Kasumi-1 (cell line): ENCODE measurements at places on chromosomes 13 and 19.

GRCh38 chr13:91134803-91135184, 212.7 kb upstream of the MIR17HG start:
- DNase-seq: no peak

DNA sequence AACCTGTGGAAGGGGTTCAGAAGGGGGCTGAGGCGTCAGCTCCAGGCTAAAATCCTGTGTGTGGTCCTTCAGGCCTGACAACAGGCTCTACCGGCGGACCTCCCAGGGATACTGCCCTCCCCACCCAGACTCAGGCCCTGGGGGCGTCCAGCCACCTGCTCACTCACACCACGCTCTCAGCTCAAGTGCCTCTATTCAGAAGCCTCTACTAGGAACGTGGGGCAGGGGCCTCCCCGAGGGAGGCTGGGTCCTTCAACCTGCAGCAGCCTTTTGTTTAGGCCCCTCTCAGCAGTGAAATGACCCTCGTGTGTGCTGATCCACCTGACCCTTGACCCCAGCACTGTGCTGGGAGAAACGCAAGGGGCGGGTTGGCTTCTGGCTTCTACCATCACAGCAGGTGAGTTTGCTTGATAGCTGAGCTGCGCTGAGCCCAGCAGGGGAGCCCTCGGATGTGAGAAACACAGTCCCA, 10.6 kb downstream of the PLPP2 start:
- DNase-seq: no peak

- DNase-seq: no peak
These were observed 307.0 kb downstream of the ZNF536 start for GRCh38 chr19:30679153-30679702.

GRCh38 chr19:412356-413355, 3.7 kb upstream of the C2CD4C start:
- DNase-seq: no peak

- DNase-seq: no peak
These were observed 36.9 kb upstream of the TUBGCP3 start for GRCh38 chr13:112624602-112625430.

GRCh38 chr13:73544175-73544574, 485.4 kb downstream of the KLF5 start:
- no peak for DNase-seq

DNA sequence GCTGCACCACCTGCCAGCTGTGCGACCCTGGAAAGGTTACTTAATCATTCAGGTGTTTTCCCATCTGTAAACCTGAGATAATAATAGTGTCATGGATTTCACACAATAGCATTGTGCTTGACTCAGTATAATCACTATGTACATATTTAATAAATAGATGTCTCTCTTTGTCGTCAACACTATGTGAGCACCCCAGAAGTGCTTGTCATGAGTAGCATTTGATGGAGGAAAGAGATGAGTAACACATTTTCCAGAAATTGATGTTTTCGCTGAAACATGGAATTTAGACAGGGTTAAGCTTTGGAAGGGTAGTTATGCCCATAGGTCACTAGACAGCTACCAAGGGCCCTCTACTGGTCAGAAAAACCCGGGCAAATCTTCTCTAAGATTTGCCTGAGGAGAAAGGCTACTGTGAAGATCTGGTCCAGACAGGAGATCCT, 9.5 kb upstream of the MBNL2 start:
- peak; percentile 33 for DNase-seq

- DNase-seq: peak; percentile 12
These were observed 1.4 kb downstream of the UPF1 start for GRCh38 chr19:18833141-18833476.

DNA sequence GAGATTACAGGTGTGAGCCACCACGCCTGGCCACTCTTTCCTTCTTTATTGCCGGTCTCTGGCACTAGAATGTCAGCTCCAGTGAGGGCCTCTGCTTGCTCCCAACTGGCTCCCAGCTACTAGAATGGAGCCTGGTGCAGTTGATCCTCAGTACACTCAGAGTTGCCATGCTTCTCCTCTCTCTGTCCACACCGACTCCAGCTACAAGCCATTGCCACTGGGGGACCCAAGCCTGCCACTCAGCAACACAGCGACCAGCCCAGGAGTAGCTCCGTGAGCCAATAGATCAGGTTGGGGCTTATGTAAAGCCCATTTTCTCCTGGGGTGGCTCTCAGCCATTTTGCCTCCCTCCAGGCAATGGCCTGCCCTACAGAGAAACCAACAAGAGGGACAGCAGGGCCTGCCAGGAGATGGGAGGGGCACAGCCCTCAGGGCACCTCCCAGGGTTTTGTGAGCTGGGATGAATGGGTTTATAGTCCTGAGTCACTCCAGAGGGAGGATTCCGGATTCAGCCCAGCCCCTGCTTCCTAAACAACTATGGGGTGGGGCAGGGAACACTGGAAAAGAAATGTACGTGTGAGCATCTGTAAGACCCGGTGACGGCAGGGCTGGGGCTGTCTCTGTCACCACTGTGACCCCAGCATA, 36.5 kb downstream of the OPA3 start:
- DNase-seq: no peak

GRCh38 chr13:42140494-42140893, 92.0 kb downstream of the DGKH start:
- DNase-seq: no peak

- DNase-seq: no peak
These were observed 19.5 kb downstream of the CHST8 start for GRCh38 chr19:33641261-33641660.

- peak; percentile 57 for DNase-seq
These were observed 339.0 kb downstream of the RFC3 start for GRCh38 chr13:34156841-34157365.

GRCh38 chr13:101492251-101492910, 39.9 kb downstream of the ITGBL1 start:
- DNase-seq: no peak

DNA sequence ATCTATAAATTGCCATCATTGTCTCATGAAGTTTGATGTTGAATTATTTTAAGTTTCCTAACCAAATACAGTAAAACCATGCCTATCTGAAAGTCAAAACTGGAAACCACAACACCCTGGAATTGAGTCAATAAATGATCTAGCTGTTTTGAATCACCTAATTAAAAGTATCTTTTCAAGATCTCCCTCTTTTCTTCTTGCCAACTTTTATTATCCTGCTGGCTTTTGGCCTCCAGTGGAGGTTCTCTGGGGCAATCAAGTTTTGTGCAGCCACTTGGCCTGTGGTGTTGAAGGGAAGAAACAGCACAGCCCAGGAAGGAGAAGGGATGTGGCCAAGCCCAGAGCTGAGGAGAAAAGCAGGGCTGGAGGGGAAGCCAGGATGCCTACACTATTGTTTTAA, 255.4 kb downstream of the COG6 start:
- no peak for DNase-seq

DNA sequence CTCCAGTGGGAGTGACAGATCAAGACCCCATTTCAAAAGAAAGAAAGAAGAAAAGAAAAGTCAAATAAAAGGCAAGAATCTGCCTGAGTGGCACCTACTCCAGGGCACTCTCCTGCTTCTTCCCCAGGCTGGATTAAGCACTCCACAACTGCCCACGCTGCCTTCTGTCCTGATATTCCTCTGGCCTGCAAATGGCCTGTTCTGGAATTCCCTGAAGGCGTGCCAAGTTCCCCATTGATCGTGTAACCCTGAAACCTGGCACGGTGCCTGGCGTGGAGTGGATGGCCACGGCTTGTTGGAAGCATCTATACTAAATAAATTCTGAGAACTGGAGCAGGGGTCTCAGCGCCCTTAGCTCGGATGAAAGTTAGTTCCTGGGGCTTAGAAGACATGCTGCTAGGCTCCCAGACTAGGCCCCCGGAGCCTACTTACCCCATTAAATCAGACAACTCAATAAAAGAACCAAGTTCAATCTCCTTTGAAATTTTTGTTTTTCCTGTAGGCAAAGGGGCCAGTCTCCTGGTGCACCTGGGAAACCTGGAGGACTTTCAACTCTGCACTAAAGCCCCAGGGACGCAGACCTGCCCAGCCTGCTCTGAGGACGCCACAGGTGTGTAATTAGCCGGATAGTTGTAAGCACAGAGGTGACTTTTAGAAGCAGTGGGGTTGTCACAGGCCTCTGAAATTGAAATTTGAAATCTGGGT, 21.9 kb downstream of the ANKRD27 start:
- DNase-seq: no peak

DNA sequence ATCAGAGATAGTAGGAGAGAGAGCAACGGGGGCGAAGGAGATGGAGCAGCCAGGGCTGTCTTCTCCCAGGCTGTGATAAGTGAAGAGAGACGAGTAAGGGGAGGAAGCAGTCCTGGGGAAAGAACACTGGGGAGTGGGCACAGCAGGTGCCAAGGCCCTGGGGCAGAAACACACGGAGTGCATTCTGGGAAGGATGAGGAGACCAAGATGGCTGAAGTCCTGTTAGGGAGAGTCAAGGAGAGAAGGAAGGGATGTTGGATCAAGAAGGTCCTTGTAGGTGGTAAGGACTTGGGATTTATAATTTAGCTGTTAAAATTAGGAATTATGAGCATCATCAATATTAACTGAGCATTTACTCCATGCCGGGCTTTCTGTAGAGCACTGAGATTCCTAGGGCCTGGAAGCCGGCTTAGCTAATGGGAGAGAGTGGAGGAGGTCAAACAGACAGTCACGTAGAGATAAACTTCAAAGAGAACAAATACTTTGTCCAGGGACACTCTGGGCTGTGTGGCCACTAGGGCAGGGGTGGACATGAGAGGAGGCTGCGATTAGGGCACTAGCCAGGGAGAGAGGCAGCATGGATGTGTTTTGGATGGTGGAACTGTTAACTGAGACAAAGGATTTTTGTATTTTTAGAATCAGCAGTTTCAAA, 134.2 kb upstream of the PEG3 start:
- no peak for DNase-seq

DNA sequence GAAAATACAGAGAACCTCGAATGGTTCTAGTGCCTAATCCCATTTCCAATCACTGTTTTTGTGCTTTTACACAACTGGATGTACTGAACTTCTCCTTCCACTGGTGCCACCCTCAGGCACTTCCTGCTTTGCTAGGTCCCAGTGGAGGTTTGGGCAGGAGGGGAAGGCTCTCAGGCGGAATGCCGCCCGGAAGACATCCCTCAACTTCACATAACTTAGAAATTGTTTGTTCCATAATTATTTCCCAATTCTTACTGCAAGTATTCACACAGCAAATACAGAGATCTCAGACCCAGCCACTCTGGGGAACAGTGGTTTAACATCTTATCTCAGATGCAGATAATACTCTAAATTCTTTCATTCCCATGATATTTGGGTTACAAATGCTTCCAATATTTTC, 195.7 kb upstream of the IPO5 start:
- no peak for DNase-seq

- no peak for DNase-seq
These were observed 6.2 kb downstream of the NAA16 start for GRCh38 chr13:41317243-41317642.

DNA sequence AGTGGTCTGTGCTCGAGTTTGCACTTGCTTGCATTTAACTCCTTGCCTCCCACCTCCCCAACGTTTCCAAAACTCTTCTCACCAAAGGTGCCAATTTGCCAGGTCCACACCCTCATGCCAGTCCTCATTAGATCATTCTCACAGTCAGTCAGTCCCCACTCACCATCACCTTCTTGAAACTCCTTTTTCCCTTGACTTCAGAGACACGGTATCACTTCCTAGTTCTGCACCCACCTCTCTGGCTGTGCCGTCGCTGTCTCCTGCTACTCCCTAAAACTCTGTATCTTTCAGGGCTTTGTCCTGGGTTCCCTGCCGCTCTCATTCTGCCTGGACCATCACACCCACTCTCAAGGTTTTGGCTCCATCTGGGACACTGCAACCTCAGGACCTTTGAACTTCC, 19.6 kb downstream of the OLFM2 start:
- no peak for DNase-seq

DNA sequence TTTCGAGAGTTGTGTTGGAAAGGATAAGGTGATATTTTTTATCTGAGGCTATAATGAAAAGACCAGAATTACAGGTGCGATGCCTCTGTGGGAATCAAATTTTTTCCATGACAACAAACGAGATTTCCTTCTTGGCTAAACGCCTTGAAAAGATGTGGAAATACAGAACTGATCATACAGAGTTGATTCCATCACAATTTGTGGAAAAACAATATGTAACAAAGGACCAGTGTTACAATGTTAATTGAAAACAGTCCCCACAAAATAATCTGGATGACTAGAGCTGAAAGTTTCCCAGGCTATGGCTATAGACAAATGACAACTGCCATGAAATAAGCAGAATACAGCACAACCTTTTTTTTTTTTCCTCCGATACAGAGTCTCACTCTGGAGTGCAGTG, 628.9 kb downstream of the DIAPH3 start:
- DNase-seq: no peak

DNA sequence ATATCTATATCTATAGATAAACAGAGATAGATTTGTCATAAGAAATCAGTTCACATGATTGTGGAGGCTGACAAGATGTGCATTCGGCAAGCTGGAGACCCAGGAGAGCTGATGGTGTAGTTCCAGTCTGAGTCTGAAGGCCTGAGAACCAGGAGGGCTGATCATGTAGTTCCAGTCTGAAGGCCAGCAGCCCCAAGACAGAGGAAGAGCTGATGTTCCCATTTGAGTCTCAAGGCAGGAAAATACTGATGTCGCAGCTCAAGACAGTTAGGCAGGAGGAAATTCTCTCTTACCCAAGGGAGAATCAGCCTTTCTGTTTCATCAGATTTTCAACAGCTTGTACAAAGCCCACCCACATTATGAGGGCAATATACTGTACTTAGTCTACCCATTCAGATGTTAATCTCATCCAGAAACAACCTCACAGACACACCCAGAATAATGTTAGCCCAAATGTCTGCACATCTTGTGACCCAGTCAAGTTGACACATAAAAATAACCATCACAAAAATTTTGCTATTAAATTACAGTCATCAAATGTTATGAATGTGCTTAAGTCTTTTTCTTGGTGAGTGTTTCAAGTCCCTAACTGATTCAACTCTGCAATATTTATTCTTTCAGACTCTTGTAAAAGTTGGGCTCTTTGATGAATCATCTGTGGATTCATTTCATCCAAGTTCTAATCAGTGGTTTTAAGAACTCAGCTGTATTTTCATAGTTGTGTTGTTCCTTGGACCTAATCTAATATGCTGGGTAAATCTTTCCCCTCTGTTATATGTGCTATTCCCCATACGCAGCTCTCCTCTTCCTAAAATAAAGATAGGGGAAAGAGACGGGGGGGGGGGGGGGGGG, 22.7 kb upstream of the LRCH1 start:
- no peak for DNase-seq

- DNase-seq: no peak
These were observed 90.6 kb downstream of the PCDH9 start for GRCh38 chr13:67139551-67139950.

DNA sequence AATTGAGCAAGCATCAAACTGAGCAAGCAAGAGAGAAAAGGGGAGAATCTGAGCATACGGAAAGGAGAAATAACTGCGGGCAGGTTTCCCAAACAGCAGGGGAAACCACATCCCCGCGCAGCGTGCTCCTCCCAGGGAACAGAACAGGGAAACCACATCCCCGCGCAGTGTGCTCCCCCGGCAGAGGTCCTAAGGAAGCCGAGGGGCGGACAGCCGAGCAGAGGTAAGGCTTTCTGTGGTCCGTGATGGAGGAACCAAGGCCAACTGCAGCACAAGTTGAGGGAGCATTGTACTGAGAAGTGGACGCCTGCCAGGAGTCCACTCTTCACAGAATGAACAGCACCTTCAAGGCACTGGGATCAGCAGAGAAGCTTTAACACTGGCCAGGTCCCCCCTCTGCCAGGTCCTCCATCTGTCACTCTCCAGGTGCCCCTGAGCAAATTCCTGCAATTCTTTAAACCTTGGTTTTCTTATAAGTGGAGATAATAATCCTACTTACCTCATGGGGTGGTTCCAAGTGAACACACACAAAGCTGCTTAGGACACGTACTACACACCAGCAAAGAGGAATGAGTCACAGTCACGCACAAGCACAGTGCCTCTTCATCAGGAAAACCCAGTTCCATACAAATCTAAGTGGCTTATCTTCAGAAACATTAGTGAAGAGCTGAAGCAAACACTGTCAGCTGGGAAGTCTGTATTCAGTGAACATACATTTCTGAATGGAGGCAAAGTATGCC, 23.0 kb upstream of the LAMP1 start:
- DNase-seq: peak; percentile 63
